ENCODE measurements at places on chromosomes 6 and 20.

DNA sequence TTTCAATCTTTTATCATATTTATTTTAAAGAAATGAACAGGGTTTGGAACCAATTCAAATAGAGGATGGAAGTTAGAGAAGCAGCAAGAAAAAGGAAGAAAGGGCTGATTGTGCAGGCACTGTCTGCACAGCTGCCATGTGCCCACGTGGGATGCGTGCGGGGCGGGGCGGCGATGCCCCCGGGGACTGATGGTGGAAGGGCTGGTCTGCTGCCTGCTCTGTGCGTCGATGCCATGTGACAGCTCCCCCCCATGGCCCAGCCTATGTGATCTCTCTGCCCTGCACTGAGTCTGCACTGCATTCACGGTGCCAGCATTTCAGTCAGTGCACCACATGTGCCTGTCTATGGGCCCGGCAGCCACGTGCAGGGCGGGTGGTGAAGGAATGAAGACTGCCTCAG lies 96.4 kb downstream of the IRF4 start:
- DNase-seq: no peak

- no peak for DNase-seq
These were observed 7.2 kb upstream of the FERMT1 start for GRCh38 chr20:6130045-6130444.

DNA sequence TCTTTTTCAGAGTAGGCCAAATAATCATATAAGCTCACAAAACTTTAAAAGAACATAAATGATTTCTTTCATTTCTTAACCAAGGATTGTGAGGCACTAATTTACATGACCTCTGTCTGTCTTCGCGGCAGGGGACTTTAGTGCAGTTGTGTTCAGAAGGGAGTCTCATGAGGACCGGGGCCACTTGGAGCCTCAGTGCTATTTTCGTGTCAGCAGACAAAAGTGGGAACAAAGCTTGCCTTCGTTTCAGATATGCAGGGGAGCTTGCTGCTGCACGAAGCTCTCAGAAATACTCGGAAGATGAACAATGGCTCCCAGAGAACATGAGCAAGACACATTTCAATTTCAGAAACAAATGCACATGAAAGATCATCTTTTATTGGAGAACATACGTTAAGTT lies 497.0 kb downstream of the CDH26 start:
- no peak for DNase-seq

DNA sequence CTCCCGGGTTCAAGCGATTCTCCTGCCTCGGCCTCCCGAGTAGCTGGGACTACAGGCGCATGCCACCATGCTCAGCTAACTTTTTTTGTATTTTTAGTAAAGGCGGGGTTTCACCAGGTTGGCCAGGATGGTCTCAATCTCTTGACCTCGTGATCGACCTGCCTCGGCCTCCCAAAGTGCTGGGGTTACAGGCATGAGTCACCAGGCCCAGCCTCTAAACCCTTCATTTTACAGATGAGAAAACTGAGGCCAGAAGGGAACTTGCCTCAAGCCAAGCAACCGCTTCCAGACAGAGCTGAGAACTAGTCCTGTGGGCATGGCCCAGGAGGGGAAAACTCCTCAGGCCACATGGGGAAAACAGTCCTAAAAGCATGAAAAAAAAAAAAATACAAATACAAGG lies 47.1 kb downstream of the ZMYND8 start:
- DNase-seq: no peak

Data from astrocyte (in vitro differentiated cells and primary cell).